ENCODE measurements at places on chromosomes 1 and 21.

- DNase-seq: no peak
Measured at GRCh38 chr1:208137193-208137592, 107.0 kb downstream of the PLXNA2 start.

DNA sequence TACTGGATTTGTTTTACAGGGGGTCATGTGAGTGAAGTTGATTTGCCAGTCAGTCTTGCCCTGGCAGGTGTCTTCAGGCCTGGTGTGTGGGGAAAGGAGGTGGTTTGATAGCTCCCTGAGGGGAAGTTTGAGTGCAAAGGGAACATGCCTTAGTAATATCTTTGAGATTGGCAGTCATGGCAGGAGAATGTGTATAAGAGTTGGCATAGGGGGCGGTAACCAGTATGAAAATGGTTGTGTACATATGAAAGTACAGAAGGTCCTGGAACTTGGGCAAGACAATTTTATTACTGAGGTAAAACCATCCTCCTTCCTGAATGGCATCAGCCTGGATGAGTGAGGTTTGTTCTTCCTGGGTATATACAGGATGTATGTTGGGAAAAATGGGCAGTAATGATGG lies 37.6 kb upstream of the PLA2G5 start:
- no peak for DNase-seq

DNA sequence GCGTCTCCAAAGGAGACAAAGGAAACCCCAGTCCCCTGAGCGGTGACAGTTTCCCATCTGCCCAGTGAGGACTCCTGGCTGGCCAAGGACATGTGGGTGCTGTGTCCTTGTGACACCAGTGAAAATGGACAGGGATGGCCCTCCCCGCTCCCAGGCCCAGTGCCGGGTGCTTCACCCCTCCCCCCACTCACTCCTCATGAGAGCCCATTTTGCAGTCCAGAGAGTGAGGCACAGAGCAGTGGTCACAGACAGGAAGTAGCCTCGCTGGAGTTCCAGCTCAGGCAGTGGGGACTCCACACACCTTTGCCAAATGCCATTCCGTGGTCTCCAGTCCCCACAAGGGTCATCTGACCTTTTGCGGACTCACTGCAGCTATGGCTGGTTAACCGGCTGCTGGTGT lies 642.9 kb downstream of the PTPRU start:
- DNase-seq: no peak

GRCh38 chr1:54219688-54220003 lies 19.7 kb downstream of the MRPL37 start:
- DNase-seq: no peak

DNA sequence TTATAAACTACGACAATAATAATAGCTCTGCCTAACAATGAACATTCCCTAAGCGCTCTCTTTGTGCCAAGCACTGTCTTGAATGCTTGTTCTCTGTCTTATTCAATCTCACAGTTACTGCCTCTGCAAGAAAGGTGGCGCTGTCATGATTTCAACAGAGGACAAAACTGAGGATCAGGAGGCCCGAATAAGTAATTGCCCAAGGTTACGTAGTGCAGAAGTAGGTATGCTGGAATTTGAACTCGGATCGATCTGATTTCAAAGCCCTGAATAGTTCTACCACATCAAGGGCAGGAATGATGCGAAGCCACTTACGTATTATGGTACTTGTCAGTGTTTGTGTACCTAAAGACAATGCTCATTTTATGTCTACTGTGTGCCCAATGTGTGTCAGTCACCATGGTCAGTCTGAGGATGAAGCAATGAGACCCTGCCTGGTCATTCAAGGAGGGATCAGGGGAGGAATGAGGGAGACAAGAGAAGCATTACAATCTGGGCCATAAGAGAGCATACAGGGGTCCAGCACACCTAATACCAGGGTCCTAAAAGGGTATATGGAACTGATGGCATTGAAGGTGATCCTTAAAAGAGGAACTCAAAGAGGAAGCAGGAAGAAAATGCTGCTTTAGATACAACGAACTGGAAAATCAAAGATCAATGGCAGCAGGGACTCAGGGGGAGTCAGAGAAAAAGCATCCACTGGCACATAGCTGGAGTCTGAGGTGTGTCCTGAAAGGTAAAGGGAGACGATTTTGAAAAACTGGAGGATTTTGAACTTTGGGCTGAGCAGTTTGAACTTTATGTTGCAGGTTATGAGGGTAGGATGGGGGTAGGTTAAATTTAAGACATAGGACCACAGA lies 389.2 kb downstream of the PLPP3 start:
- DNase-seq: no peak

DNA sequence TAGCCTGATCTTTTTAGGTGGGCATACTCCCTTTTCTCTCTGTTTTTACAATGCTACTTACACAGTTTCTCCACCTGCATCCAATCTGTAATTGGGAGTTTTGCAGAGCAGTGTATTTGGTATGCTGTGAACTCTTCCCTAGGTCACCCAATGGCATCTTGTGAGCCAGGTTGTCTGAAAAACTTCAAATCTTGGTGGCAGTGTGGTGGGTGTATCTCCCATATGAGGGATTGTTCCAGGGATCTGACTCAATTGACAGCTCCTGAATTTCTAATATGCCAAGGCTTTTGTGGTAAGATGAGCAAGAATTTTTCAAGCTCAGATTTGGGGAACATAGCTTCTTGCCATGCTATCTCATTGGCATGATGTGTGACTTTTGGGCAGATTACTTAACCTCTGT lies 47.2 kb upstream of the MACF1 start:
- no peak for DNase-seq

DNA sequence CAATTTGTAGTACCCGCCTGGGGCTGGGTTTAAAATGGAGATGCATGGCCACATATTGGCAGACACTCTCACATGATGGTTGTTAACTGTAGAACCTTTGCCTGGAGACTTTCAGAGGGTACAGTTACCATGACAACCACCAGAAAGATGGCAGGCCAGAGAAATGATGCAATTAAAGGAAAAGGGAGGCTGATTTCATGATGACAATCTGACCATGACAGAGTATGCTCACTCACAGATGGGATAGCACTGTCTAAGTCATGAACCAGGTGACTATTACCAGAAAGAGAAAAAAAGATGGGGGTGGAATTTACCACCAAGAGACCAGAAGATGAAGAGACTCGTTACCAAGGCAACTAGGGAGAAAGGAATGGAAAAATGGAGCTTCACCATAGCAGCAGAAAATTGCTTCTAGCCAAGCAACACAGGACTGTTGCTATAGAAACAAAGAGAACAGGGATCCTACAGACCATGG lies 3.5 kb upstream of the TRIT1 start:
- no peak for DNase-seq

DNA sequence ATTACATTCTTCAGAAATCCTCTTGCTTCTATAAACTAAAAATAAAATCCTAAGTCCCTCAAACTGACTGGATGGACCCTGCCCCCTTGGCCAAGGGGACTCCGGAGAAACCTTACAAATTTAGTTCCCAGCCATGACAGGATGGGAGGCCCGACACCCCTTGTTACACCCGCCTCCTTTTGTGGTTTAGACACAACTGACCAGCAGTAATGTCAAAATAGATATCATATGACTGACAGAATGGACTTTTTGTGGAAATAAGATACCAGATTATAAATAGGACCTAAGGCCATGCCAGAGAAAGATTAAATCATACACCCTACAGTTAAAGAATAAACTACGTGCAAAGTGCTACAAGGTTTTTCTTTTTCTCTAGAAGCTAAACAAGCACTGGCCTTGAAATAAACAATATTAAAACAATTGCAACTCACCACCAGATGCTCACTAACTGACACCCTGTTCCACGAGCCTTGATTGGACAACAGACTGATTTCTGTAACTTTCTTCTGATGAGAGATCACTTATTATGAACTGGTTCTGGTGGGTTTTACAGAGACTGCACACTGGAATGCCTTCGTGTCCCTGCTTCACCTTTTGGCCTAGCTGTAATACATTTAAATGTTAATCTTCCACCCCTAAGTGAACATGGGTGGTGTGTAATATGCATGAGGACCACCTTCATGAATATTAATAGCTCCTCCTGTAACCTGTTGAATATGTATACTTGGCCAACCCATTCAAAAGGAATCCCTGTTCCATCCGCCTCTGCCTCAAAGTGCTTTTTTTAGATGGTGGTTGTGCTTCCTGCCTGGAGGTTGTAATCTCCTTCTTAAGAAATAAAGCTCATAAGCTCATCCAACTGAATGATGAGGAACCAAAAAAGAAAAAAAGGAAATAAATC lies 99.6 kb downstream of the ODF2L start:
- no peak for DNase-seq

DNA sequence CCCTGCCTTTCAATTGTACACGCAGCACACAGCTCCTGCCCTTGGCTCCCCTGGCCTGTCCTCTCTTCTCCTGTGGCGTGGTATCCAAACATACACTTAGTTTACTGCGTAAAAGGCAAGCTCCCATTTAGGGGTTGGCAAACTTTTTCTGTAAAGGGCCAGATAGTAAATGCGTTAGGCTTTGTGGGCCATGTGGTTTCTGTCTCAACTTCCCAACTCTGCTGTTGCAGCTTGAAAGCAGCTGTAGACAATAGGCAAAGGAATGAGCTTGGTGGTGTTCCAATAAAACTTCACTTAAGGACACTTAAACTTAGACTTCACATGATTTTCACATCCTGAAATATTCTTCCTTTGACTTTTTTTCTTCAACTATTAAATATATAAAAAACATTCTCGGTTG lies 63.3 kb downstream of the RHOU start:
- no peak for DNase-seq

GRCh38 chr1:229258031-229258756 lies 12.7 kb upstream of the RAB4A start:
- no peak for DNase-seq

GRCh38 chr21:42426424-42426823 lies 22.7 kb downstream of the UBASH3A start:
- no peak for DNase-seq

- no peak for DNase-seq
Measured at GRCh38 chr21:24395320-24395923, 1211.9 kb downstream of the MRPL39 start.

- DNase-seq: no peak
Measured at GRCh38 chr1:118977600-118977999, 10.5 kb downstream of the TBX15 start.

GRCh38 chr1:185419718-185420117 lies 102.7 kb upstream of the IVNS1ABP start:
- no peak for DNase-seq

- no peak for DNase-seq
Measured at GRCh38 chr1:152457071-152457470, 43.0 kb upstream of the CRNN start.

DNA sequence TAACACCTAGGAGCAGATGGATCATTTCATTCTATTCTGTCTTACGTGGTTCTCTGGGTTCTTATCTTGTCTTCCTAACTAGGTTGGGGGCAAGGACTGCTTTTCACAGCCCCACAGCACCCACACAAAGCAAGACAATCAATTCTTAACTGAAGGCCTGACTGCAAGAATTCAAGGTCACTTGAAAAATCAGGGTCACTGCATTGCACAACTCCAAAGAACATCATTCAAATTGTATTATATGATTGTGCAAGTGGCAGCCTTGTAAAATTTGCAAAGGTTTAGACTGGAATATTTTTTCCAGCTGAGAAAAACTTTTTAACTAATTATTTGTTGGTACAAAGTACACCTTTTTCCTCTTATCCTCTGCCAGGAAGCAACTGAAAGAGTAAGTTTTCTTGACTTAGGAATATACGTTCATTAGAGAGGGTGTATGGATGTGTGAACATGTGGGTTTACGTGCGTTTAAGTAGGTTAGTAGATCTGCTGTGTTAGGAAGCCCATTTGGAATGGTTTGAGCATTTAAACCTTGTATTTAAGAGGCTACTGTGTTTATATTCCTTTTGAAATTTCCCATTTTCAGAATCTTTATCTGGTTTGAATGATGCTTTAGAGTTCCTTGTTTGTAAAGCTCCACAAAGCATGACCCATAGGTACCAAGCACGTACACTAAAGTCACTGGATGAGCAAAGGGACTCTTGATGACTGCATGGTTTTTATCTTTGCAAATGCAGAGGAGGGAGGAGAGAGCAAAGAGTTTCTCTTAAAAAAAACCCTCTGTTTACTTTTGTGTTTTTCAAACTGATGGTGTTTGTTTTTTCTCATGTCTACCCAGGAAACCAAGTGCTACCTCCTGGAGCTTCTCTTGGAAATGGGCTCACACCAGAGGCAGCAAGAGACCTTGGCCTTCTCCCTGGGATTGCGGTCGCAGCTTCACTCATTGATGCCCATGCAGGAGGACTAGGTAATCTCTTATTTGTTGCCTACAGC lies 214.9 kb downstream of the FGGY start:
- no peak for DNase-seq

DNA sequence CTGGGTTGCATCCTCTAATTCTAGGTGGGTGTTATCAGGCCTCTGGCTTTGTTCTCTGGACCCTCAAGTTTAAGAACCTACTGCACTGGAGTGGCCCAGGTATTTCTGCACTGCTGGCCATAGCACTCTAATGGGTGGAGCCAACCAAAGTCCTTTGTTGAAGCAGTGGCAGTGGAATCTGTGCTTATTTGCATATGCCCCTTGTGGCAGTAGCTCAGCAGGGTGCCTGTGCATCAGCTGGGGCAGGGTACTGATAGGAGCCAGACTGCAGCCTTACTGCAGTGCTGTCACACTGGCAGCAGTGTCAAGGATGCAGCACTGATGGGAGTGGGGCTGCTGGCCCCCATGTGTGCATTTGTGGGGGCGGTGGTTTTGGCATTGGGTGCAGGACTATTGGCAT lies 660.6 kb downstream of the LRRIQ3 start:
- DNase-seq: no peak

- DNase-seq: no peak
Measured at GRCh38 chr1:21620011-21620410, 49.1 kb downstream of the RAP1GAP start.

DNA sequence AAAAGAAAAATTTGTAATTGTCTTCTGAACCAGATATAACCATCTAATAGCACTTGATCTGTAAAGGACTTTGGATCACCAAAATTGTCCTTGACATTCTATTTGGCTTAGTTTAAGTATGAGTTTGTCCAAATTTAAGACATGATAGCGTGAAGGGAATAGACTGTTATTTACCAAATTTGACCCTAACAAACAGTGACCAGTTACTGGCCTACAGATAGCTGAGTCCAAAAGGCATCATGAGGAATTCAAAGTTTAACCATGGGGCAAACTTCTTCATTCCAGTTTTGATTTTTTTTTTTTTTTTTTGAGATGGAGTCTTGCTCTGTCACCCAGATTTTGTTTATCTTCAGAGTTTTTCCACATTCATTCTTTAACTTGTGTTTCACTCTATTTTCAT lies 38.5 kb downstream of the CLIC4 start:
- no peak for DNase-seq

- DNase-seq: no peak
Measured at GRCh38 chr1:162028726-162029125, 5.1 kb upstream of the OLFML2B start.

Data from stimulated activated CD4-positive, alpha-beta T cell treated with anti-CD3 and anti-CD28 coated beads, Interleukin-12 subunit alpha, Interleukin-12 subunit beta, amount 100 ng/mL, for 48 hours (primary cell).